Heart right ventricle (tissue), 16 donors: ENCODE measurements at places on chromosomes 7 and 10. TPM values are rescaled to one million over a fixed set of nuclear protein-coding genes. Genes with fewer than 3 reads are reported as not detected.

- no peak for DNase-seq
Measured at GRCh38 chr10:78609976-78610375, 458.8 kb upstream of the ZMIZ1 start.

GRCh38 chr7:130947792-130948580 is 214.0 kb upstream of the KLF14 start:
- no peak for DNase-seq

- DNase-seq: no peak
Measured at GRCh38 chr7:156968183-156968582, 18.7 kb downstream of the NOM1 start.

GRCh38 chr7:25615003-25615402 is 386.7 kb upstream of the NPVF start:
- DNase-seq: no peak

DENND2A gene
- 3.8 TPM for polyA plus RNA-seq
